ENCODE measurements at places on chromosomes 4 and X.

DNA sequence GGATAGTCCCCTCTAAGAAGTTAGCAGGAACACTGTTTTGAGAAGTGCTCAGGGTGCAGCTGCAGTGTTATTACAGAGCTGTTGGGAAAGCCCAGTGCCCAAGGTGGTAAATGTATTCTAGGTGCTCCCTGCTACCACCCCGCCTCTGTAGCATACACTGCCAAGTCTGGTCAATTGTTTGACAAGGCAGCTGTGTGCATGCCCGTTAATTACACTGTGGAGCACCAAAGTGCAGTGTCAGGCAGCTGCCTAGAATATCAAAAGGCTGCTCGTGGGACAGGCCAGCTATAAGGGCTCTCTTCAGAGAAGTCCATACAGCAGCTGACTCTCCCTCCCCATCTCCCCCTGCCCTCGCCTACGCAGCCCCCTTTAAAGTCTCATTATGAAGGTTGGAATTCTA, 99.9 kb upstream of the KLHL13 start:
- no peaks in the 10 kb centered on the region for H3K27me3 ChIP-seq
- H3K36me3 ChIP-seq = no peaks in the 10 kb centered on the region
- H3K4me3 ChIP-seq = no peak overlapping the region
- no peak for DNase-seq
- no peaks in the 10 kb centered on the region for H3K4me1 ChIP-seq

DNA sequence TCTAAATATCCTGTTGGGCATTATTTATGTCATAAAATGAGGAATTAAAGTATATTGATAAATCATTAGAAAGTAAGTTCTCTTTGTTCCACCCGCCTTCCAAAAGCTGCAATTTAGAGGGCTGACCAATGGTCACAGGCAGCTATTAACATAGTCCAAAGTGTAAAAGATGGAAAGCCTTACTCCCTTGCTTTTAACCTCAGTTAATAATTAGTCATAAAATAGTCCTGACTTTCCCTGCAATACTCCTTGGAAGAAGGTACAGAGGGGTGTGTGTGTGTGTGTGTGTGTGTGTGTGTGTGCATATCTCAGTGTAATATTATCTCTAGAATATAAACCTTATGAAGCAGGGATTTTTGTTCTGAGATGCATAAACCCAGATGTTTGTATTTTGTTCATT, 275.4 kb downstream of the FAT4 start:
- H3K4me1 ChIP-seq = no peaks in the 10 kb centered on the region
- no peak overlapping the region for H3K27ac ChIP-seq
- no peak for DNase-seq

- no peak for DNase-seq
- H3K4me1 ChIP-seq = no peaks in the 10 kb centered on the region
- H3K36me3 ChIP-seq = no peaks in the 10 kb centered on the region
- H3K27me3 ChIP-seq = no peaks in the 10 kb centered on the region
- no peak overlapping the region for H3K4me3 ChIP-seq
- H3K27ac ChIP-seq = no peak overlapping the region
These were observed 79.4 kb downstream of the FAM193A start for GRCh38 chr4:2615821-2616220.

DNA sequence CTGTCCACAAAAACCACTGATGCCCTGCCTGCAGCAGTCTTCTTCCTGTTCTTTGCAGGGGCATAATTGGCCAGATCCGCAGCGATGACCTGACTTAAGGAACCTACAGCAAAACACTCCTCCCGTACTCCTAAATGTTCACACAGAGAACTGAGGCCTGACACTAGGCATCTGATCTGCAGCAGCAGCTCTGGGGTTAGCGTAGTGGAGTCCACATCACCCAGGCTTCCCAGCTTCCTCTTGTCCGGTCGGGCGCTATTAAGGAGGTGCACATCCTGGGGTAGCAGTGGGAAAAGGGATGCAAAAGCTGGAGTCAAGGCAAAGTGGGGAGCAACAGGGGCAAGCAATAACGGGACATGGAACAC, 758 bp downstream of the SCFD2 start:
- H3K36me3 ChIP-seq = no peaks in the 10 kb centered on the region
- no peaks in the 10 kb centered on the region for H3K27me3 ChIP-seq
- H3K4me3 ChIP-seq = peak overlapping the region; percentile 99
- H3K27ac ChIP-seq = peak overlapping the region; percentile 80

DNA sequence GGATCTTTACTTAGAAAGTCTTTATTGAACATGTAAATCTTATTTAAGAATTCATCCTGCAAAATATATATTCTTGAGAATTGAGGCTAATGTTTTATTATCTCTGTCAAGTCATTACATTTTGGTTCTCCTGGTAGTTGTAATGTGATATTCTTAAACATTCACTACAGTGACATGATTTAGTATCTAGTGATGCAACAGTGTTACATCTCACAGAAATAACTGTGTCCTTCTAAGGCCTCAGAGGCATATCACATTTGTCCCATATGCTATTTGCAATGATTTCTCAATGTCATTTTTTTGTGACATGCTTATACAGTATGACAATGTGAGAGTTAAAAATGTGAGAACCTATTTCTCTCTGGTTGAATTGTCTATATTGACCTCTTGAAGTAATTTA, 34.1 kb downstream of the PRRG1 start:
- no peak overlapping the region for H3K27ac ChIP-seq
- DNase-seq = no peak
- H3K27me3 ChIP-seq = no peaks in the 10 kb centered on the region
- H3K36me3 ChIP-seq = no peaks in the 10 kb centered on the region
- no peak overlapping the region for H3K4me3 ChIP-seq
